ENCODE measurements at places on chromosomes 4 and X.

DNA sequence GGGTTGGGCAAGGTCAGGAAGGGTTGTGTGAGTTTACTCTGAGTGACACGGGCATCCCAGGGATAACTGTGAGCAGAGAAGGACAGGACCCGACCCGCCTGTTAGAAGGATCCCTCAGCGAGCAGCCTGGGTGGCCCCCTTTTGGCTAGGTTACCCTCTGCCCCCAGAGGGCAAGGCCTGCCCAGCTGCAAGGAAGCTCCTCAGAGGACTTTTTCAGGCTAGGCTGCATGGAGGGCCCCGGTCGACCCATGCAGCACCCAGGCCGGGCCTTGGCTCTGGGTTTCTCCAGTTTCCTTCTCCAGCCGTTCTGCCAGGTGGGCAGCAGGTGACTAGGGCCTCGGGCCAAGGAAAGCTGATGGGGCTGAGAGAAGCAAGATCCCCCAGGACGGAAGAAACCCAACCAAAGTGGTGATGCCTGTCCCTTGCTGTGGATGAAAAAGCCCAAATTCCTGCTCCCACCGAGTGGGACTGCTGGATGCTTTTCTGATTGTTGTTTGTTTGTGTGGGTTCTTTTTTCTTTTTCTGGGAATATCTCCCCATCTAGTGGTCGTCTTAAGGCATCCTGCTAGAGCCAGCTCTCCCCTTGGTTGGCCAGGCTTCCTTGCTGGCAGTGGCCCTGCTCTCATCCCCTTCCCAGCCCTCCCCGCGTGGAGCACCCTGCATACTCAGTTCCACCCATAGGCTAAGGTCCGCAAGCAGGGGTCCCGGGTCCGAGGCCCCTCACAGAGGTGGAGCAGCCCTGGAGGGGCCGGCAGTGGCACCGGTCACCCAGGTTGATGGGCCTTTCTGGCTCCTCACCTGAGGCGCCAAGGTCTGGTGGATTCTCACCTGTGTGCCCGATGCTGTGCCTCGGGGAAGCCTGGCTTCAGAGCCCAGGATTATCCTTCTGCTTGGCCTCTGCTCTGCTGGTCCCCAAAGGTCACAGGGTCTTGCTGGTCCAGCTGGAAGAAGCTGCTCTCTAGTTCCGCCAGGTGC, 1.8 kb downstream of the ZFP92 start:
- no peak for DNase-seq

DNA sequence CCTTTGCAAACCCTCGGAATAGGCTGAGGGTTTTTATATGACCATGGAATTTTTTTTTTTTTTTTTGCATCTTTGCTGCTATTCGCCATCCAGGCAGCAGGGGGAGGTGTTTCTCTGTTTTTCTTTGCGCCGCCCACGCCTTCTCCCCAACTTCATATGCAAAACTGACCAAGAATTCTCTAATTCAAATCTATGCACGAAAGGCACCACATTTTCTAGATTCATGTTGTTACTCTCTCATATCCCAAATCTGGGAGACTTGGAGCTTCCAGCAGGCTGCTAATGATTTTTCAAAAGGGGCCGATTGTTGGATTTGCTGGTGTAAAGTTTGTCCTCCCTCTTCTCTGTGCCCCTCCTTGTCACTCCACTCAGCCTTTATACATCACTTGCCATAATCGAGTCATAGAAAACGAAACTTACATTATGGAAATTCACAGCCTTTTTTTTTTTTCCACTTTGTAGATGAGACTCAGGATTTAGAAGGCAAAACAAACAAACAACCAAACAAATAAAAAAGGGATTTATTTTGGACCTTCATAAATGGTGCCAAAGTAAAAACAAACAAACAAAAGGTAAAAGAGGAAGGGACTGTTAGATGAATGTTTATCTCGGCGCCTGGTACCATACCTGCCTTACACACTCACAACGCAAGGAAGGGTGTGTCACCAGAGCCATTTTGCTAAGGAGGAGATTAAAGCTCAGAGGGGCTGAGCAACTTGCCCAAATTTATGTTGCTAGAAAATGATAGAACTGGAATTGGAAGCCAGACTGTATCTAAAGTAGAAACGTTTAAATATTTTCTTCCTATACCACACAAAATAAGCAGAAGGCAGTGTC, 29.3 kb upstream of the BOD1L1 start:
- no peak for DNase-seq

DNA sequence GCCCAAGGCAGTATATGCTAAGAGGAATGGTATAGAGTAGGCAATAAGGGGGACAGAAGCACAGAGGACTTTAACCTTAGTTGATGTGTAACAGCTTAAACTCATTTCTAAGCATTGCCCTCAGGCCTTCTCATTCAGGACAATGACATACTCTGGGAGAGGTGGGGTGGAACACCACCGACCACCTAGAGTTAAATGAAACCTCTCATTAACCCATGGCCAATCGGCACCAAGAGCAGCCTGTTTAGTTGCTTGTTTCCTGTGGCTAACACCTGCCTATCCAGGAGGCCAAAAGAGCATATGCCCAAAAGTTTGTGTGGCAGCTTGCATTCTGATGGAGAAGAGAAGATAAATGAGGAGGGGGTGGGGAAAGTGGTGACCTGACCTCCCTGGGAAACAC, 88.7 kb upstream of the PLAC1 start:
- DNase-seq, result no peak

DNA sequence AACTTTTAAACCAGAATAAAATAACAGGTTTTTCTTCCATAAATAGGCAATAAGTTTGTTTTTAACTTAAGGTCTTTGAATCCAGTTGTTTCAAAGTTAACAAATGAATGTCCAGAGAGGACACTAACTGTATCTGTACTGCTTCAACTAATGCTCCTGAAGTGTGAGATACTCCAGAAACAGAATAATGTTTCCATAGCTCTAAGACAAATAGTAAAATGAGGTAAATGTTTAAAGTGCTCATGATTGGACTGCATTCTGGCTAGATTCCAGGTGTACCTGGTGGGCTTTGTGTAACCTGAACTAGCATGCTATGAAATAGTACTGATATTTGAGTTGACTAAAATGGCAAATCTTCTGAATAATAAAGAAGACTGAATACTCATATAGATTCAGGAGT, 51.7 kb downstream of the METTL14 start:
- no peak for DNase-seq

GRCh38 chr4:70877556-70877955, 24.6 kb upstream of the MOB1B start:
- DNase-seq, result no peak

- DNase-seq, result no peak
Measured at GRCh38 chrX:118181030-118181429, 64.4 kb upstream of the KLHL13 start.

DNA sequence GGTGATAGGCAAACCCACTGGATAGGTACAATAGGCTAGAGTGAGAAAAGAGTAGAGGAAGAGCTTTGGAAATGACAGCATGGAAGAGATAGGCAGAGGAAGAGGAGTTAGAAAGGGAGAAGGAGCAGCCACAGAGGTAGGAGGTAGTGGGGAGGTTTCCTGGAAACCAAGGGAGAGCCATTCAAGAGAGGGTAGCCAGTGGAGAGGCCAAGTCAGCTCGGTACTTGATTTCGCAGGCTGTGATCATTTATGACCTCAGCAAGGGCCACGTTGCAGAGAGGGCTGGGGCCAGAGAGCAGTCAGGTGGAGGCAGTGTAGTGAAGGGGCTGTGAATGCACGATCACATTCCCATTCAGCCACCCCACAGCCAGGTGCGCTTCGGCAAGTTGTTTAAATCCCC, 76.0 kb downstream of the TMEM131L start:
- DNase-seq, result no peak

Measured in GF-D8 (cell line).